ENCODE measurements at places on chromosomes 5 and 9.

DNA sequence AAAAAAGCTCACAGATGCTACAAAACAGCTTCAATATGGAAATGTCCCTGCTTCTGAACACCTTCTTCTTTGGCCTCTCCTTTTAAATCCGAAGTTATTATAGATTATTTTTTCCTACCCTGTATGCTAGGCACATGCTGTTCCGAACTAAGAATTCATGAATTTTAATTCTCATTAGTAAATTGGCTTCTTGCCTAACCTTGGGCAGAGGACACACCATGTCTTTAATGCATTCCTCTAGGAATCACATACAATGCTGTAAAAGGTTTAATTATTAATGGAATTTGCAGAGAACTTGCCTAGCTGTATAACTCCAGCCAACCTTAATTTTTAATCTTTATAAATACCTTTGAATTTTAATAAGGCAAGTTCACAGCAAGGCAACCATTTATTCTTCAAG lies 234.4 kb downstream of the NTRK2 start:
- H3K27ac ChIP-seq, result no peak overlapping the region
- no peaks in the 10 kb centered on the region for H3K36me3 ChIP-seq
- H3K4me1 ChIP-seq, result no peaks in the 10 kb centered on the region
- H3K27me3 ChIP-seq, result no peaks in the 10 kb centered on the region

DNA sequence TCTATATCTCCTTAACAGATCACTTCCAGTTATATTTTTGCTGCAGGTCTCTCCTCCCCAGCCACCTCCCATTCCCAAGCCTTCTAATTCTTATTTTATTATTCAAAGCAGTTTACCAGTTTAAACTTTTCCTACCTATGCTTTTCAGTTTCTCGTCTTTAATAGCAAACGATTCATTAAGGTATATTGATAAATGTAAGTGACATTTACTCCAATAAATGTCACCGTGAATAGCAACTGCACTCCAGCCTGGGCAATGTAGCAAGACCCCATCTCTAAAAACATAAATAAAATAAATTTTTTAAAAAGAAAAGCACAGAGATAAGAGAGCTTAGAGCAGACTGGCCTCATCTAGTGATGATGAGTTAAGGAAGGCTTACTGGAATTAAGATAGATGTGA lies 42.6 kb downstream of the ARRDC3 start:
- no peak for DNase-seq
- H3K4me3 ChIP-seq, result no peak overlapping the region
- no peaks in the 10 kb centered on the region for H3K4me1 ChIP-seq
- H3K27ac ChIP-seq, result no peak overlapping the region

DNA sequence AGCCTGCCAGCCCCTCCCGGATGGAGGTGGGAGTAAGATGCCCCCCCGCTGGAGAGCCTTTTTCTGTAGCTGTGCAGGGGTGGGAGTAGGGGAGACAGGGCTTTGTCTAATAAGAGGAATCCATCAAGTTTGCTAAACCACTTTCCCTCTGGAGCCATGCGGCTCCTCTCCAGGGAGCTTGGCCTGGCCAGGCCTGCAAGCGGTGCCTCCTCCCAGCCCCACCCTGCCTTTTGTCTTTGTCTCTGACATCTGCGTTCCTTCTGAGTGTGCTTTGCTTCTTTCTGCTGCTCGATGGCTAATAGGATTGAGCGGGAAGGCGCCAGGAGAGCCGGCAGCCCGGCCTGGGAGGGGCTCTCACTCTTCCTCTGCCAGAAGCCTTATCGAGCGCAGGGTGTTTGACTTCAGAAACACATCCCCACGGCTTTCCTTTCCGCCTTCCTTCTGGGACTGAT lies 26.7 kb upstream of the FCN1 start:
- H3K27me3 ChIP-seq, result no peaks in the 10 kb centered on the region
- no peak for DNase-seq
- no peaks in the 10 kb centered on the region for H3K36me3 ChIP-seq
- H3K27ac ChIP-seq, result no peak overlapping the region
- no peaks in the 10 kb centered on the region for H3K4me1 ChIP-seq

DNA sequence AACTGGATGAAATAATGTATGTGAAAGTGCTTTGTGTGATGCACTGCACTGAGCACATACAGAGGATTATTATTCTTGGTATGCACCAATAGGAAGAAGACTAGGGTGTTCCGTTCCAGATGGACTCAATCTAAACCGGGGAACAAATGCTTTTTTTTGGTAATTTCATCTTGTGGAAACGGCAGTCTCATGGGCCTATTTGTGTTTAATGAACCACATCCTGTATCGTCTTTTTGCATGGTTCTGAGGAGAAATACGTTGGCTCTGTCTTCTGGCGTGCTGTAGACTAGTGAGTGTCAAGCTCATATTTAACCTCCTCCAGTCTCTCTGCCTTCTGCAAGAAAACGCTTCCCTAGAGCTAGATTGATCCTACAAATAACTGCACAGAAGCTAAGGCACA lies 30.0 kb downstream of the TRIM32 start:
- H3K36me3 ChIP-seq, result no peaks in the 10 kb centered on the region
- no peaks in the 10 kb centered on the region for H3K27me3 ChIP-seq
- DNase-seq, result no peak
- no peak overlapping the region for H3K27ac ChIP-seq
- no peaks in the 10 kb centered on the region for H3K4me1 ChIP-seq

DNA sequence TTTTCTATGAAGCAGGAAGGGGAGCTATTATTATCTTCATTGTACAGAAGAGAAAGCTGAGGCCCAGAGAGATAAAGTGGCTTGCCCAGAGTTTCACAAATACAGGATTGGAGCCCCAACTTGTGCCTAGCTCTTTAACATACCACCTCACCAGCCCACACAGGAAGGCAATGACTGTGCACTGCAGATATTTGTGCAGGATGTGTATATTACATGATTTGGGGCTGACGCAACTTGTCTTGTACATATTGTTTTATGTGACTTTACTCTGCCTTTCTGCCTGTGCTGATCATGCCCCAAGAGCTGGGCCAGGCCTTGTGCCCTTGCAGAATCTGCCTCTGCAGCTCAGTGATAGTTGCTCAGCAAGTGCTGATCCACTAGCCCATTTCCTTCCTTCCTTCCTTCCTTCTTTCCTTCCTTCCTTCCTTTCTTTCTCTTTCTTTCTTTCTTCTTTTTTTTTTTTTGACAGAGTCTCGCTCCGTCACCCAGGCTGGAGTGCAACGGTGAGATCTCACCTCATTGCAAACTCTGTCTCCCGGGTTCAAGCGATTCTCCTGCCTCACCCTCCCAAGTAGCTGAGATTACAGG lies 106.6 kb upstream of the TBCA start:
- no peak for DNase-seq
- no peaks in the 10 kb centered on the region for H3K36me3 ChIP-seq
- H3K27ac ChIP-seq, result no peak overlapping the region
- no peaks in the 10 kb centered on the region for H3K27me3 ChIP-seq

- no peaks in the 10 kb centered on the region for H3K27me3 ChIP-seq
- no peaks in the 10 kb centered on the region for H3K36me3 ChIP-seq
- H3K4me1 ChIP-seq, result no peaks in the 10 kb centered on the region
- H3K27ac ChIP-seq, result no peak overlapping the region
These were observed 195.8 kb upstream of the CDH6 start for GRCh38 chr5:30997681-30998080.

- H3K36me3 ChIP-seq, result no peaks in the 10 kb centered on the region
- no peak overlapping the region for H3K27ac ChIP-seq
- H3K4me3 ChIP-seq, result no peak overlapping the region
- no peak for DNase-seq
These were observed 8.2 kb upstream of the SLC46A2 start for GRCh38 chr9:112898872-112899311.

GRCh38 chr5:119470105-119470763 lies 17.9 kb downstream of the HSD17B4 start:
- no peaks in the 10 kb centered on the region for H3K4me1 ChIP-seq
- no peak overlapping the region for H3K27ac ChIP-seq
- H3K36me3 ChIP-seq, result peaks cover 6% of the 10 kb centered on the region
- no peaks in the 10 kb centered on the region for H3K27me3 ChIP-seq
- no peak overlapping the region for H3K4me3 ChIP-seq

GRCh38 chr5:7043797-7044196 lies 330.6 kb downstream of the TENT4A start:
- H3K4me1 ChIP-seq, result no peaks in the 10 kb centered on the region
- no peak overlapping the region for H3K4me3 ChIP-seq
- no peaks in the 10 kb centered on the region for H3K36me3 ChIP-seq
- no peak overlapping the region for H3K27ac ChIP-seq
- H3K27me3 ChIP-seq, result no peaks in the 10 kb centered on the region

- H3K36me3 ChIP-seq, result no peaks in the 10 kb centered on the region
- H3K4me3 ChIP-seq, result no peak overlapping the region
- no peaks in the 10 kb centered on the region for H3K27me3 ChIP-seq
- DNase-seq, result no peak
- H3K27ac ChIP-seq, result no peak overlapping the region
These were observed 45.3 kb downstream of the MAP1B start for GRCh38 chr5:72152545-72152944.

DNA sequence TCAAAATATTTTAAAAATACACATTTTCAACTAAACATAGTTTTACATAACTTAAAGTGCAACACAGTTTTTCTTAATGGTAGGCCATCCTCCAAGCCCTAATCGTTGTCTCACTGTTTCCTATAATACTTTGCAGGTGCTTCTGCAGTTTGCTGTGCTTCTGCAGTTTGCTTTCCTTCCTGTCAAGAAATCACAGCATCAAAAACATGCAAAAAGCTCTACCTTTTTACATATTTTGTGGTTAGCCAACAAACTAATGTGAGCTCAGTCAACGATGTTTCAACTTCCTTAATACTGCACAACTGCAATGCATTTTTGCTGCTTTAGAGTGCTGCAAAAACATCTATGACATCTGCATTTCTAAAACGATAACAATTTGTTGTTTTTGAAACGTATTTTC lies 25.2 kb downstream of the EMB start:
- H3K27me3 ChIP-seq, result no peaks in the 10 kb centered on the region
- no peaks in the 10 kb centered on the region for H3K4me1 ChIP-seq
- H3K27ac ChIP-seq, result no peak overlapping the region
- DNase-seq, result no peak
- H3K4me3 ChIP-seq, result no peak overlapping the region

DNA sequence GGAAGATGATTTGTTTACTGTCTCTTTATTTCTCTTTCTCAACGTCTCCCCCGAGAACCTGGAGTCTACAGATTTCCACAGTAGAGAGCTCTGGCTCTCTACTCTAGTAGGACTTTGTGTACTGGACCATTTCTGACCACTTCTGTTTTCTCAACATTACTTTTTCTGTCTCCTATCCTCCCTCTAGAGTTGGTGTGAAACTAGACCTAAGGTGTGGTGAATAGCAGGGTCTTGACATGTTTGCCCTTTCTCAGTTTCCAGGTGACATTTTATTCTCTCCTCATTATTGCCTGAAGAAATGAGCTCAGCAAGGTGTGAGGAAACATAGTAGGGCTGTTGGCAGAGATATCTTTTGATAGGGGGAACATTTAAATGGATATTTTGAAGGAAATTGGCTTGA lies 62.1 kb upstream of the IL6ST start:
- no peak overlapping the region for H3K27ac ChIP-seq
- no peaks in the 10 kb centered on the region for H3K27me3 ChIP-seq
- H3K4me1 ChIP-seq, result no peaks in the 10 kb centered on the region
- H3K36me3 ChIP-seq, result no peaks in the 10 kb centered on the region
- DNase-seq, result no peak

- DNase-seq, result peak; percentile 60
- H3K4me1 ChIP-seq, result peaks cover 6% of the 10 kb centered on the region
- H3K27me3 ChIP-seq, result no peaks in the 10 kb centered on the region
- H3K4me3 ChIP-seq, result peak overlapping the region; percentile 91
These were observed 823 bp downstream of the ST6GALNAC6 start for GRCh38 chr9:127898433-127899127.

- no peak overlapping the region for H3K4me3 ChIP-seq
- no peak overlapping the region for H3K27ac ChIP-seq
- H3K4me1 ChIP-seq, result no peaks in the 10 kb centered on the region
These were observed 56.1 kb upstream of the TBCA start for GRCh38 chr5:77832166-77832770.

- H3K4me1 ChIP-seq, result no peaks in the 10 kb centered on the region
- no peak for DNase-seq
- no peak overlapping the region for H3K4me3 ChIP-seq
- peak overlapping the region; percentile 13 for H3K27ac ChIP-seq
These were observed 47.9 kb upstream of the SLC25A51 start for GRCh38 chr9:37951671-37952449.

- no peaks in the 10 kb centered on the region for H3K4me1 ChIP-seq
- no peaks in the 10 kb centered on the region for H3K36me3 ChIP-seq
- no peak for DNase-seq
- no peak overlapping the region for H3K27ac ChIP-seq
- H3K27me3 ChIP-seq, result no peaks in the 10 kb centered on the region
These were observed 439.2 kb upstream of the SMARCA2 start for GRCh38 chr9:1575939-1576338.

DNA sequence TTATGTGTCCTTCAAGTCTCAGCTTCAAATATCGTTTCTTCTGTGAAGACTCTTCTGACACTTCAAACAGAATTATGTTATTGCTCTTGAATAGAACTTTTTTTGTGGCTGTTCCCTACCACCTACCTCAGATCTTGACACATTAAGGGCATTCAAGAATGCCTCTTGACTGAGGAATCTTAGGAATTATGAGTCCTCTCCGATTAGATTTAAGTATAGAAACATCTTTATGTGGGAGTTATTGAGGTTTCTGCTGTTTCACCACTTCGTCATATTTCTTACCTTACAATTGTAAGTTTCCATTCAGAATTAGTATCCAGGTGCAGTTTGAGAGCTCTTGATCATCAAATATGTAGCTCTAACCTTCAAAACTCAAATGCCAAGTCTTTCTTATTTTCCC lies 324.2 kb upstream of the NUDT12 start:
- H3K27ac ChIP-seq, result no peak overlapping the region
- no peaks in the 10 kb centered on the region for H3K4me1 ChIP-seq
- no peak for DNase-seq
- no peak overlapping the region for H3K4me3 ChIP-seq

- H3K27me3 ChIP-seq, result no peaks in the 10 kb centered on the region
- no peaks in the 10 kb centered on the region for H3K4me1 ChIP-seq
- DNase-seq, result no peak
- H3K4me3 ChIP-seq, result no peak overlapping the region
- H3K27ac ChIP-seq, result no peak overlapping the region
These were observed 152.2 kb upstream of the HMHB1 start for GRCh38 chr5:143659599-143660238.

- DNase-seq, result no peak
- no peak overlapping the region for H3K27ac ChIP-seq
- no peaks in the 10 kb centered on the region for H3K36me3 ChIP-seq
These were observed 134.6 kb downstream of the TENT4A start for GRCh38 chr5:6847870-6848269.

DNA sequence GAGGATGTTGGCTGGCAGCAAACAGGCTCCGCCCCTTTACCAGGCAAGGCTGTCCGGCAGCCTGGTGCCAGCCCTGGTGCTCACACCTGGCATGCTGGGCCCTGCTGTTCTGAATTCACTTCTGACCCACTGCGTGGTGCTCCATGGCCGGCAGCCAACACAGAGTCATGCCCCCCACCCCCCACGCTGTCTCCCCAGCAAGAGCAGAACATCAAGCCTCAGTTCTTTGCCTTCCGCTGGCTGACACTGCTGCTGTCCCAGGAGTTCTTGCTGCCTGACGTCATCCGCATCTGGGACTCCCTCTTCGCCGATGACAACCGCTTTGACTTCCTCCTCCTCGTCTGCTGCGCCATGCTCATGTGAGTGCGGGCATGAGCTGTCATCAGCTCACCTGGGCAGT lies 12.6 kb upstream of the ENDOG start:
- no peak overlapping the region for H3K27ac ChIP-seq
- peaks cover 5% of the 10 kb centered on the region for H3K36me3 ChIP-seq
- no peaks in the 10 kb centered on the region for H3K27me3 ChIP-seq
- no peak overlapping the region for H3K4me3 ChIP-seq

Data from breast epithelium (tissue), 4 donors.